ENCODE measurements at places on chromosomes 11 and 22.

GRCh38 chr11:82796998-82797961, 63.6 kb upstream of the FAM181B start:
- no peak for DNase-seq

GRCh38 chr11:77472991-77473800, 698 bp downstream of the PAK1 start:
- no peak for DNase-seq

- no peak for DNase-seq
These were observed 395.6 kb downstream of the TENM4 start for GRCh38 chr11:79045018-79045799.

DNA sequence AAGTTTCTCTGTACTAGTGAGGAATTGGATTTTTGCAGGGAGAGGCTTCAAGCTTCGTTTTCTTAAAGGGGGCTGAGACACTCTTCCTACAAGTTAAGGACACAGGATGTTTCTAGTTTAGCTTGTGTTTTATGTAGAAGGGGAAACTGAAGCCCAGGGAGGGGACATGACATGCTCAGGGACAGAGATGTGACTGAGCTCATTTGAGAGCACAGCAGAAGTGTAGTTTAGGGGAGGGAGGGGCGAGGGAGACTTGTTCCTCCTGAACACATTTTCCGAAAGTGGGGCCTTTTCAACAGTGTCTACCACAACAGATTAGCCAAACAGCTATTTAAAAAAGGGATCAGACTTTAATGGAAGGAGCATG, 148.1 kb downstream of the FBXO7 start:
- no peak for DNase-seq

- DNase-seq, result no peak
These were observed 28.7 kb upstream of the CTSD start for GRCh38 chr11:1792461-1792860.

Measured in activated CD8-positive, alpha-beta memory T cell treated with anti-CD3 and anti-CD28 coated beads for 4 hours (primary cell).